Femur (tissue), 1 donor: ENCODE measurements at places on chromosomes 6 and 20.

DNA sequence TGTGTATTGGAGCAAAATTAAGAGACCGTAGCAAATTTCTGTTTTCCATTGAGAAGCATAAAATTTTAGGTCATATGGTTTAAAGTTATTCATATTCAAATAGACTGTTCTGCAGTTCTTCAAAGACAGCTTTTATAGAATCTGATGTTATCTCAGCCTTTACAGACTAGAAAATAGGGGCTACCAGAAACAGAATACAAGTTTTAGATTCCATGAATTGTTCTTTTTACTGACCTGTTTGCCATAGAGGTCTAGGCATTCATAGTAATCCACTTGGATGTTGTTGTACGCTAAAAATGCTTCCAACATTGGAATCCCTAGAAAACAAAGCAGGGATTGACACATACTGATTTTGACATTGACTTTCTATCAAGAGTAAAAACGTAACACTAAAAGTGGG is 47.3 kb upstream of the BTBD3 start:
- DNase-seq, result no peak

- DNase-seq, result no peak
Observed at GRCh38 chr6:83889621-83890020, 30.1 kb downstream of the CYB5R4 start.

DNA sequence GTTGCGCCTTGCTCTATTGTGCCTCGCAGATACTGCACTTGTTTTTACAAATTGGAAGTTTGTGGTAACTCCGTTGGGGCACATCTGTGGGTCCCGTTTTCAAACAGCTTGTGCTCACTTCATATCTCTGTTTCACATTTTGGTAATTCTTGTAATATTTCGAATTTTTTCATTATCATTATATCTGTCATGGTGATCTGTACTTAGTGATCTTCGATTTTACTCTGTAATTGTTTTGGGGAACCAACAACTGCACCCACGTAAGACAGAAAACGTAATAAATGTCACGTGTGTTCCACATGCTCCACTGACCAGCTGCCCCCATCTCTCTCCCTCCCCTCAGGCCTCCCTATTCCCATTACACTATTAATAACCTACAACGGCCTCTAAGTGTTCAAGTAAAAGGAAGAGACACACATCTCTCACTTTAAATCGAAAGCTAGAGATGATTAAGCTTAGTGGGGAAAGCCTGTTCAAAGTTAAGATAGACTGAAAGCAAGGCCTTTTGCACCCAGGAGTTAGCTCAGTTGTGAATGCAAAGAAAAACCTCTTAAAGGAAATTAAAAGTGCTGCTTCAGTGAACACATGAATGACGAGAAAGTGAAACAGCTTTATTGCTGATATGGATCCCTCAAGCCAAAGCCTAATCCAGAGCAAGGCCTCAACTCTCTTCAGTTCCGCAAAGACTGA is 26.9 kb downstream of the TTLL2 start:
- no peak for DNase-seq

DNA sequence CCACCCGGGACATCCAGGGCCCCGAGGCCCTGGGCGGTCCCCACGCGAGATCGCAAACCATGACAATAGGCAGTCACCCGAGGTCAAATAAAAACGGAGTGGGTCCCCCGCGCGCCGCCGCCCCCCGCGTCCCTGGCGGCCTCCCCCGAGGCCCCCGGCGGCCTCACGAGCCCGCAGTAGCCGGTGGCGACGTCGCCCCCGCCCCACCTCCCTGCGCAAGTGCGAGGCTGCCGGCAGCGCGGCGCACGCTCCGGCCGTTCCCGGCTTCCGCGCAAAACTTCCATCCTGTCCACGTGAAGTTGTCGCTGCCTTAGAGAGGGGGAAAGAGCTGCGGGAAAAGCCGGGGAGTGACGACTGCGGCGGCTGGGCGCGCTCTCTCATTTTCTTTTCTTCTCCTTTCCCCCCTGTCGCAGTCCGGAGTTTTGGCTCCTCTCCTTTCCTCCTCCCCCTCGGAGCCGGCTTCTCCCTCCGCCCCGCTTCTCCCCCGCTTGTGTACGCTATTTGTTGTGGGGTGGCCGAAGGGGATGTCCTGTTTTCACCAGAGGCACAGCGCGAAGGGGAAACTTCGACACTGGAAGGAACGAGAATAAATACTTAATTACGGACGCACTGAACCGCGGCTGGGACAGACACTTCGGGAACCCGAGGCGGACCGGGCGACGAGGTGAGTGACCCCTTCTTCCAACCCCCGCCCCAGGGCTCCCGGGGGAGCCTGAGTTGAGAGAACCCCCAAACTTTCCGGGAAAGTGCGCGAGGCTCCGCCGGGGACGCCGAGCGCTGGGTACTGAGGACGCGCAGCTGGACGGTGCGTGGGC is at the start of gene EYA4:
Gene EYA4 (plus strand): TSS at position 272 of the 815 bp plus-strand sequence. CDS start 33,424 bp downstream, outside the sequence.
- DNase-seq, result peak; percentile 75

- no peak for DNase-seq
Observed at GRCh38 chr6:45430590-45431202, 53.0 kb upstream of the SUPT3H start.

- peak; percentile 20 for DNase-seq
Observed at GRCh38 chr6:41894366-41895299, 542 bp downstream of the USP49 start.

- no peak for DNase-seq
Observed at GRCh38 chr6:43013097-43013842, 476 bp downstream of the MEA1 start.

DNA sequence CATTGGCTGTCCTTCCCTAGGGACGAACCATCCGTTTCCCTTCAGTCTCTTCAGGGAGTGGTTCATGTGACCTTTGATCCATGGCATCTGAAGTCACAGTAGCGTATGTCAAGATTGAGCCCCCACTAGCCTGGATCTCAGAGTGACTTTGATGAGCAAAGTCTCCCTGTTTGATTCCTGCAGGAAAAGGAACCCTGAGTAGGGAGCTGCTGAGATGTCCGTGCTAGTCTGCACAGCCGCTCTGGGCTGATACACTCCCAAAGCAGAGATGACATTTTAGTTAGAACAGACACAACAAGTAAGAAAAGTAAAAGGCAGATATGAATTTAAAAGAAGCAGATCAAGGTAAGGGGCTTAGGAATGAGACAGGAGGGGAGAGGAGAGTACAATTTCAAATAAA is 899.4 kb downstream of the C6orf118 start:
- no peak for DNase-seq

- DNase-seq, result no peak
Observed at GRCh38 chr6:130670142-130670541, 157.1 kb upstream of the SMLR1 start.

DNA sequence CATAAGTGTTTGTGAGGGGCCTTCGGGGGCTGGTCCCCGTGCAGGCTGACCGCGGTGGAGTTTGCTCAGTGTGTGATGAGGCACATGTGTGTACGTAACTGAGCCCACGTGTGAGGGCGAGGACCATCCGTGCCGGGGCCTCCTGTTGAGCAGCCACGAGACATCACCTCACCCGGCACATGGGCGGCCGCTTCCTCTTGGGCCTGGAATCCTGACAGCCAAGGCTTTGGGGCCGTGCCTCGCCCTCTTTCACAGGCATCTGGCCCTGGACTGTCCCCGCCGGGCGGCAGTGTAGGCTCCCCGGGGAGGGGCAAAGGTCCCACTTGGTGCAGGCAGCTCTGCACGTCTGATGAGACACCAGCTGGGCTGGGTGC is 202.3 kb downstream of the DLL1 start:
- DNase-seq, result no peak

- DNase-seq, result peak; percentile 64
Observed at GRCh38 chr20:36017048-36017951, 48.9 kb downstream of the CNBD2 start.

DNA sequence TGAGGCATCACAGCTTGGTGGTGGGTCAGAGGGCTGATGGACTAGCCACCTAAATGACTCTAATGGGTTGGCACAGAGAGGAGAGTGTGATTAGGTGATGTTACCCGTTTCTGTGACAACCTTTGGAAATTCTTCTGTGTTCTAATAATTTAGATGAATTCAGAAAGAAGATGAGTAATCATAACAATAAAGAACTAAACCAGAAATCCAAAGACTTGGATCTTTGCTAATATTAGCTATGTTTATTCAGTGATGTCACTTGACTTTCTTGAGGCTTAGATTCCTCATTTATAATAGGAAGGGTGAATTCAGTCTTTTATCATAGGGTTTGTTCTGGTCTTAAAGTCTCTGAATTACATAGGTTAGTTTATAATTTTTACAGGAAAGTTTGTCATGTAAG is 19.9 kb downstream of the CRYBG1 start:
- no peak for DNase-seq

DNA sequence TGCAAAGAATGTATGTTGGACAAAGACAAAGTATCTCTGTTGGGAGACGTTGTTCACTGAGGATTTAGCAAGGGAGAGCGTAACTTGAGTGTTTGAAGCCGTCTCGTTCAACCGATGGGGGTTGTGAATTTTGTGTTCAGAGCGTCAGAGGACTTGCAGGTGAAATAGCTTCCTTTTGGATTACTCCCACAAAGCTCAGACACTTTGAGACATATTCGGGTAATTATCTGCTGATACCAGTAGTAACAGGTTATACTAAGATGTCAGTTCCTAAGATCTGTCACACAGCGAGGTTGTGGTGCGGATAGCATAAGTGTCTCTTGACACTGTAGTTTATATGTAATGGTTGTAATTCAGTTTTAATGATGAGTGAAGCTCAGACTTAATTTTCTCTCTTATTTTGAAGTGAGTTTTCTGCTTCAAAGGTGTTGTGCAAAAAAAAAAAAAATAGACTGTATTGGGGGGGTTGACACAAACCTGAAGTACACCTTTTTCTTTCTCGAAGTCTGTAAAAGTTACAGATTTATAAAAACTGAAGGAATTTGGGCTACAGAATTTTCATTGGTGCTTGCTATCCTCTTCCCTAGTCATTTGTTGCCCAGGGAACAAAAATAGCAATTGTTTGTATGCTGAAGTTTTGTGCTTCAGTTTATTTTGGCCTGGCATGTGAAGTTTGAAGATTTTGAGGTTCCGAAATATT is 1.7 kb downstream of the ASXL1 start:
- no peak for DNase-seq

GRCh38 chr20:33977535-33977934 is 16.2 kb upstream of the RALY start:
- no peak for DNase-seq

DNA sequence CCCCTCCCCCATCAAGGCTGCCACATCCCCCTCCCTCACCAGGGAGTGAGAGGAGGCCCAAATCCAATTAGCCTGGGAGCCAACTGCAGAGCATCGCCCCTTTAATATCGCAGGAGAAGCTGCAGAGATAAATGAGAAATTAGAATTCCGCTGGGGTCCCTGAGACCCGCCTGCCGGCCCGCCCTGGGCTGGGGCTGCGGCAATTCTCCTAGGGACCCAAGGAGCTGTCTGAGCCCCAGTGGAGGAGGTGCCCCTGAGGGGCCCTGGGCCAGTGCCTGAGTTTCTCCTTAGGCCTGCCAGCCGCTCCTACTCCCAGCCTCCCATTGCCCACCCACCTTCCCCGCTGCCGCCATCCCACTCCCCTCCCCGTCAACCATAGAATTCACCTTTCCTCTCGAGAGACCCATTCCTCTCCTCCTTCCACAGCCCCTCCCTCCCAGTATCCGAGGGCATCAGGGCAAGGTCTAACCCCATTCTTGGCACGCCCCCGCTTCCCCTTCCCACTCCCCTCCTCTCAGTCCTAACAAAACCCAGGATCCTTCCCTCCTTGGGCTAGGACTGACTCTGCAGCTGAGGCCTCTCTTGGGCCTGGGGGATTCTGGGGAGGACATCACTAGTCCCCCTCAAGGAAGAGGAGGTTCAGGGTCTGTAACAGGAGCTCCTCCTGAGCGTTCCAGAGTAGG is 20.0 kb upstream of the CDH22 start:
- DNase-seq, result no peak

- DNase-seq, result no peak
Observed at GRCh38 chr6:36484736-36485135, 41.9 kb downstream of the KCTD20 start.

DNA sequence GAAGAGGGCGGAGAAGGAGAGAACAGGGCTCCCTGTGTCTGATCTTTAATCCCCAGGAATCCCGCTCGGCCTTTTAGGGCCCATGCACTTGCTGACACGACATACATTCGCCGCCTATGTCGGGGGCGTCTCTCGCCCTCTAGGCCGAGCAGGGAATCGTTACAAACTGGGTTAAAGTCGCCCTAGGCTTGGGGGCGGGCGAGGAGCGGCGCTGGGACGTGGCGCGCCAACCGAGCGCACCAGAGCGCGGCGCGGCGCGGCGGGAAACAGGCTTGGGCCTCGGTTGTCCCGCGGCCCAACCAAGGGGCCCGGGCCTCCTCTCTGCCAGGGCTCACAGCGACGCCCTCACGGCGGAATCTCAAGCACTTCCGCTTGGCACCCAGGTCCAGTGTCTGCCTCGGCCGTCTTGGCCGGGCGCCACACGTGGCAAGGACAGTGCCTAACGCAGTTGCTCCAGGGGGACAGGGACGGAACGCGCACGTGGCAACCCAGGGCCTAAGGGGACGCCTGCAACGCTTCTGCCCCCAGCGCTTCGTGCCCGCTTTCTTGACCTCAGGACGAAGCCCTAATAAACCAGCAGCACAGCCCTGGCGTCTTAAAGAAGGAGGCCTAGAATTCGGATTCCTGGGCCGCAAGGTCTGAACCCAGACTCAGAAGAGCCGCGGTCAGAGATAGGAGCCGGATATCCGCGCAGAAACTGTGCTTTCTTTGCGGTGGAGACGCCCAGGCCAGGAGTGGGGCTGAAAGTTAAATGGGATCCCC is 71.5 kb downstream of the NCR2 start:
- peak; percentile 66 for DNase-seq

DNA sequence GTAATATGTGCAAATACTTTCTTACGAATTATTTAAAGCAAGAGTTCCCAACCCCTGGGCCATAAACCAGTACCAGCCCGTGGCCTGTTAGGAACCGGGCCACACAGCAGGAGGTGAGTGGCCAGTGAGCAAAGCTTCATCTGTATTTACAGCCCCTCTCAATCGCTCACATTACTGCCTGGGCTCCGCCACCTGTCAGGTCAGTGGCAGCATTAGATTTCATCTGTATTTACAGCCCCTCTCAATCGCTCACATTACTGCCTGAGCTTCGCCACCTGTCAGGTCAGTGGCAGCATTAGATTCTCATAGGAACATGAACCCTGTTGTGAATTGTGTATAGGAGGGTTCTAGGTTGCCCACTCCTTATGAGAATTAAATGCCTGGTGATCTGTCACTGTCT is 142.0 kb downstream of the RNASET2 start:
- DNase-seq, result peak; percentile 33

GRCh38 chr20:57060407-57061050 is 205.9 kb downstream of the BMP7 start:
- DNase-seq, result no peak

DNA sequence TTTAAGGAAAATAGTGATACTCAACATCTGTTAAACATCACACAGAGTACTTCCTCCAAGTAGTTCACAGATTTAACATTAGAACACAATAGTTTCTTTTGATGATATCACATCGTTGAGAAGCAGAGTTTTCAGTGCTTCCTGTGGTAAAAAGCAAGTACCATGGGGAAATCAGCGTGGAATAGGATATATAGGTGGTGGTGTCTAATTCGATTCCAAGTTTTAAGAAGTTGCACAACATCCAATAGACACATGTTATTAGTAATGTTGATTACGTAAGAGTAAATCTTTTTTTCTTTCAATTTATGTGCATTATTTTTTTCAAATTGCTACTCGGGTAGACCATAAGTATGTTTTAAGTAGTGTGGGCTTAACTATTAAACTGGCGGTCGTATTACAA is 360.7 kb downstream of the NKAIN2 start:
- DNase-seq, result no peak
